ENCODE measurements at places on chromosomes 2 and 18.
A peak's percentile ranks its signal among the peaks of the same experiment; 100 is the strongest.

DNA sequence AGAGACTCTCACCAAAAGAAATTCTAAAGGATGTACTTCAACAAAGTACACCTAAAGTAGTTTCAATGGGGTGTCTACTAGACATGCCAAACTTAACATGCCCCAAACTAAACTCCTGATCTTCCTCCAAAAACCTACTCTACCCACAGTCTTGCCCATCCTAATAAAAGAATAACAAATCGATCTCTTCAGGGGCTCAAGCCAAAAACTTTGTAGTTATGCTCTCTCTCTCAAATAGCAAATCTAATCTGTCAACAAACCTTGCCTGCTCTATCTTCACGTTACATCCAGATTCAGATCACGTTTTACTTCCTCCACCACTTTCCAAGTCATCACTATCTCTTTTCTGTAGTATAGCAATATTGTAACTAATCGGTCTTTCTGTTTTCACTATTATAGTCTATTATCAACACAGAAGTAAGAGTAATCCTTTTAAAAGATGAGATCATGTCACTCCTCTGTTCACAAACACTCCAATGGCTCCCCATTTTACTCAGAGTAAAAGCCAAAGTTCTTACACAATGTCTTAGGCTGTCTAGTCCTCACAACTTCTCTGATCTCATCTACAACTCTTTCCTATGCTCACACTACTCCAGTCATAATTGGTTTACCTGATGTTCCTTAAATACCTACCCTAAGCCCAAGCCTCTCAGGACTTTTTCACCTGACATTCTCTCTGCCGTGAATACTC, 79.9 kb downstream of the THADA start:
- DNase-seq = no peak

- peak; percentile 55 for DNase-seq
These were observed 9.2 kb downstream of the HS6ST1 start for GRCh38 chr2:128309280-128310093.

GRCh38 chr2:27667446-27667845, 3.8 kb downstream of the SLC4A1AP start:
- no peak for DNase-seq

GRCh38 chr2:234437642-234438304, 59.1 kb downstream of the ARL4C start:
- DNase-seq = no peak

GRCh38 chr2:126449677-126450076, 206.3 kb upstream of the GYPC start:
- no peak for DNase-seq

DNA sequence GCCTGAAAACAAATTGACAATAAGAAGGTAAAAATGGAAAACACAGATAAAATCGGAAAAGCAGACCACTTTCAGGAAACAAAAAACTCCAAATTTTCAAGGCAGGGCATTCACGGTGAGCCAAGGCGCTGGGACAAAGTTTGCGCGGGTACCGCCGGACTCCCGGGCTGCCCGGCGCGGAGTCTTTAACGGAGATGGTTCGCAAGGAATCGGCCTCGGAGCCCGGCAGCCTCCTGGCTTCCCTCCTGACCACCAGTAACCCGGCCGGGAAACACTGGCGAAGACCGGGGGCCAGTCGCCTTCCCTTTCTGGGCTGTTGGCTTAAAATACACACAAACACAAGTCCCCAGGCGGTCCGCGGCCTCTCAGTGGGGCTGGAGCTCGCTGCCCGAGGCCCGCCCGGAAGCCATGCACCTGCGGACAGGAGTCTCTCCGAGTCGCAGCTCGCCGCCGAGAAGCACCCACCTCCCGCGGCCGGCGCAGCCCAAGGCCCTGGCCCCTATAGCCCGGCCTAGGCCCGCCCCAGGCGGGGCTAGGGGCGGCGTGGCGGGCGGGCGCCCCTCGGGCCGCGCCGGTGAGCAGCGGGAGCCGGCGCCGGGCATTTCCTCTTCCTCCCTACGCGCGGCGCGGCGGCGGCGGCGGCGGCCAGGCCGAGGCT, 622 bp upstream of the KCMF1 start:
- DNase-seq = peak; percentile 23

GRCh38 chr2:216216951-216217903, 108.1 kb downstream of the XRCC5 start:
- DNase-seq = no peak

- no peak for DNase-seq
These were observed 190.1 kb downstream of the TTC32 start for GRCh38 chr2:19711470-19712372.

DNA sequence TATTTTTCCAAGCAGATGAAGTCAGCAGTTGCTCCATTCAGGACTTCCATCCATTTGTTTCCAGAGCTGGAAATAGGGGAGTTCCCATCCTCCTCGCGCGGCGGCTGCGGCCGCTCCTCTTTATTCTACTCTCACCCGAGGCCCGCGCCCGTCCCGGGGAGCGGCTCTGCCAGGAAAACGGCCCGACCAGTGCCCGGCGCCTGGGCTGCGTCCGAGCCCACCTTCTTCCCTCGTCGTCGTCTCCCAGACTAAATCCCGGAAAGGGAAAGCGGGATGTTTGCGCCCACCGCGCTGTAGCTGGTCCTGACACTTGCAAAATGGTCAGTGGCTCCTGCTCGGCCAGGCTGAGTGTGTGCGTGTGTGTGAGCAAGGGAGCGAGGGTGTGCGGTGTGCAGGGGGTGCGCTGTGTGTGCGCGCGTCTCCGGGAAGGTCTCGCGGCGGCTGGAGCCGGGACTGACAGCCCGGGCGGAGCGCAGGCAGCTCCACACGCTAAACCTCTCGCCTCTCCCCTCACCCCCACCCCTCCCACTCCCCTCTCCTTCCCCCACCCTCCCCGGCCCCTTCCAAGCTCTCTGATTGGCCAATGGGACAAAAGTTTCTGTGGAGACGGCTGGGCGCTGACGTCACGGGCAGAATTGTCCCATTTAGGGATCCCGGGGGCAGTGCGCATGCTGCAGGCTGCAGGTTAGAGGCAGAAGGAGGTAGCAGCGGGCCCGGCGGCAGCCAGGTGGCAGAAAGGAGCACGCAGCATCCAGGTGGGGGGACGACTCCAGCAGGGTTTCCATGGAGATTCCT, at the start of gene NOL4:
NOL4 (minus strand) TSS at position 491 of the 795 bp plus-strand sequence. CDS start 1,660 bp downstream, outside the sequence.
- peak; percentile 26 for DNase-seq

- no peak for DNase-seq
These were observed 141.7 kb downstream of the OTX1 start for GRCh38 chr2:63192169-63192888.

DNA sequence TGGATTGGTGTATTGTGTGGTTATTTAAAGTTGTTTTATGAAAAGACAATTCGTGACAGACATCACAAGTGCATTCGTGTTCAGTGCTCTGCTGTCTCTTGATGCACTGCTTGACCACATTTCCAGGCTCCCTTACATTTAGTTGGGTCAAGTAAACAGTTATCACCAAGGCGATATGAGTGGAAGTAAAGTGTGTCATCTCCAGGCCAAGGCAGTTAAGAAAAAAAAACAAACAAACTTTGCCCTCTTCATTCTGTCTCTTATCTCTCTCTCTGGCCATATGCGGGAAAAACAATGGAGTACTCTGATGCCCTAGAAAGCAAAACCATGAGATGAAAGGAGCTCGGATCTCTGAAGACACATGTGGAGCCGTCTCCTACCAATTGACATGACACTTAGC, 131.1 kb downstream of the DSEL start:
- DNase-seq = no peak

GRCh38 chr18:2654928-2655177, 673 bp upstream of the SMCHD1 start:
- DNase-seq = no peak

GRCh38 chr2:230807729-230808128, 57.0 kb upstream of the ITM2C start:
- DNase-seq = no peak

DNA sequence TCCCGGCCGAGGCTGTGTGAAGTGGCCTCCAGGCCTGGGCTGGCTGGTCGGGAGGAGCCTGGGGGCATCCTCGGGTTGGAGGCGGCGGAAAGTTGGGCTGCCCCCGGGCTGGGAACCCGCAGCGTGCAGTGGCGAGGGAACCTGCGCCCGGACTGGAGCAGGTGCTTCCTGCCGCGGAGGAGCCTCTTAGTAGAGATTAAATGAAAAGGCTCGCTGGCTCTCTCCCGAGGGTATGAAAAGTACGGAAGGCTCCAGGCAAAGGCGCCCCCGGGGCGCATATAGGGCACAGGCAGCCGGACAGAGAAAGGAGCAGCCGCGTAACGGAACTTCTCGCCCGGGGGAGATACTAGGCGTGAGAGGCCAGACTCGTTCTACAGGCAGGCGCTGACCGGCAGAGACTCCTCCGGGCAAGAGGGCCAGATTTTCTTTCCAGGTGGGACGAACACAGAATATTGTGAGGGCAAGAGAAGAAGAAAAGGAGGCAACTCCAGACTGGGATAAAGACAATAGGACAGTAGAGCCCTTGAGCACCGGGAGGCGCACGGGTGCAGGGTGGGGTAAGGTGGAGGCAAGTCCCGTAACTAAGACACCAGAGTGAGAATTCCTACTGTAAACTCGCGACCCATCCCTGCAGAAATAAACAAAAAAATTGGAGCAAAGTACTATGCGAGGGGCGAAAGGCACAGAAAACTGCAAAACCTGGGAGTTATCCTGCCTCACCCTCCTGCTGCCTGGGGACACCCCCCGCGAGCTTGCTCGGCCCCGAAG, 816 bp downstream of the CDH2 start:
- DNase-seq = peak; percentile 35

GRCh38 chr2:157107460-157107859, 150.0 kb upstream of the GALNT5 start:
- no peak for DNase-seq

GRCh38 chr2:157743051-157743450, 114.4 kb upstream of the ACVR1C start:
- DNase-seq = no peak

- DNase-seq = no peak
These were observed 28.4 kb upstream of the LONRF2 start for GRCh38 chr2:100350661-100351185.

DNA sequence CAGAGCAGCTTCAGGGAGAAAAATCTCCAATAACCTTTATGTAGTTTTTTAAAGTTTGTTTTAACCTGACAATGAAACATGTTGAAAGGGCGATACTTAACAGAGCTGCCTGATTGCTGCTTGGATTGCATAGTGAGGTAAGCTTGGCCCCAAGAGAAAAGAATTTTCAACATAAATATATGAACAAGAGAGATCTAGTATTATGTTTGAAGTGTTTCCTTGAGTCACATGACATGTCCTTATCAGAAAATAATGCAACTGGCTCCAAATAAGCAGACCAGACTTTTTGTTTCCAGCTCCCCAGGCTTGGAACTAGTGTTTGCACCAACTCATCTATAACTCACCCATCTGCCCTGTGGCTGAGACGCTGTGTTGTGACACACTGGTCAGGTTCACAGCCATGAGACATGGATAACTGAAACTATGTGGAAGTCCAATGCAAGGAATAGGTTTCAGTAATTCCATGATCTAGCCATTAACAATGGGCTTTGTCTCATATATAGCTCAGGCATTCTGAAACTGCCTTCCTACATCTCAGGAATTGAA, 44.7 kb downstream of the ABCB11 start:
- DNase-seq = no peak

GRCh38 chr2:232237464-232237863, 141.1 kb upstream of the ALPP start:
- DNase-seq = no peak

DNA sequence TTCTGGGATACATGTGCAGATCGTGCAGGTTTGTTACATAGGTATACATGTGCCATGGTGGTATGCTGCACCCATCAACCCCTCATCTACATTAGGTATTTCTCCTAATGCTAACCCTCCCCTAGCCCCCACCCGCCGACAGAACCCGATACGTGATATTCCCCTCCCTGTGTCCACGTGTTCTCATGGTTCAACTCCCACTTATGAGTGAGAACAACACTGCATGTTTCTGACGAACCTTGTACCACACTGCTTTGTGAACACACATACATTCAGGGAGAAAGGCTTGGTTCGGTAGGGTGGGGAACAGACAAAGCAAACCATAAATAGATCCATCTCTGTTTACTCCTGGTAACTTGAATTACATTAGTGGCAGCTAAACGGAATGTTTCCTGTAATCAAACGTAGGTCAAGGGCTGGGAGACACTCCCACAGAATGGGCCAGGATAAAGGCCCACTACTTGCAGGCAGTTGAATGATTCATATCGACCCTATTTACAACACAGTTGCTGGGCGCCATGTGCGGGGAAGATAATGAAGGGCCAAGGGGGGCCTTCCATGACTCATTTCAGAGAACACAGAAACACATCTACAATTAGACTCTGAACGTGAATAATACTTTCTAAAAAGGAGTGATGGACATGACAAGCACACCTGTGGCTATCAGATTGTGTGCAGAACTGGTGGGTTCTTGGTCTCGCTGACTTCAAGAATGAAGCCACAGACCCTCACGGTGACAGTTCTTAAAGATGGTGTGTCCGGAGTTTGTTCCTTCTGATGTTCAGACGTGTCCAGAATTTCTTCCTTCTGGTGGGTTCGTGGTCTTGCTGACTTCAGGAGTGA, 56.8 kb upstream of the KIDINS220 start:
- DNase-seq = no peak

DNA sequence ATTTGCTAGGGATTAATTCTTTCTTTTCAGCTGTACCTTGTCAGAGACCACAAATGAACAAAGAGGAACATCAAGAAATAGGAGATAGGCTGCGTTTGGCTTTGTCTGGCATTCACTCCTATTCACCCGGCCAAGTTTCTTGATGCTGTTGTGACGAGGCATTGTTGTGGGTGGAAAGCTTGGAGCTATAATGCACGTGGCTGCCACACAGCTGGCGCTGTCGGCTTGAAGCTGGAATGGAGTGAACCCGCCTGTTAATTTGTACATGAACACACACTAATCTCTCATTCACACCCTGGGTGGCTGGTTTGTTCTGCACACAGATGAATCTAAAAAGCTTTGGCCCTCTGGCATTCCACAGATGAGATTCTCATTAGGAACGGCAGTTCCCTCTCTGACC, 274.9 kb upstream of the GYPC start:
- no peak for DNase-seq

DNA sequence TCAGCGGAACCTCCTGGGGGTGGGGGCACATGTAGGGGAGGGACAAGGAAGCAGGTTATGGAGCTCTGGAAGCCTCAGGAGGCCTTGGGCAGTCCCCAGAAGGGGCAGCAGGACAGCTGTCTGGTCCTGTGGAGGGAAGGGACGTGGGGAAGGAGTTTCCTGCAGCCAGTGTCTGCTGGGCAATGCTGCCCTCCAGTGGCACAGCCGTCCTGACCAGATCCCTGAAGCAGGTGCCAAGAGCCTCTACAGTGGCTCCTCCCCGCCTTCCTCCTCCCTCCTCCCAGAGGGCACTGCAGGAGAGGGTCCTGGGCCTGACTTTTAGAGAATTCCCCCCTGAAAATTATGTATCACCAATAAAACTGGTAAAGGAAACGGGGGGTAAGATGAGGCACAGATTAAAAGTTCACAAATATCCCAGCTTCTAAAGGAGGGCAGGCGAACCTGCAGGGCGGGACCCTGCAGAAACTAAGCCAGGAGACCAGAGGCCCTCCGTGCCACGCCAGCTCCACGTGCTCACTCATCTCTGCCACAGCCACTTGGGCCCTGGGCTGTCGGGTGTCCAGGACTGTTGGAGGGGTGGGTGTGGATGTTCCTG, 258.5 kb downstream of the TWIST2 start:
- no peak for DNase-seq

- DNase-seq = no peak
These were observed 101.6 kb upstream of the ITPRID2 start for GRCh38 chr2:181789827-181790448.
